ENCODE measurements at places on chromosomes 3 and 15.

GRCh38 chr3:194380326-194380725 is 10.8 kb upstream of the LRRC15 start:
- no peak for DNase-seq

GRCh38 chr15:57559875-57560274 is 31.8 kb upstream of the MYZAP start:
- peak; percentile 25 for DNase-seq

DNA sequence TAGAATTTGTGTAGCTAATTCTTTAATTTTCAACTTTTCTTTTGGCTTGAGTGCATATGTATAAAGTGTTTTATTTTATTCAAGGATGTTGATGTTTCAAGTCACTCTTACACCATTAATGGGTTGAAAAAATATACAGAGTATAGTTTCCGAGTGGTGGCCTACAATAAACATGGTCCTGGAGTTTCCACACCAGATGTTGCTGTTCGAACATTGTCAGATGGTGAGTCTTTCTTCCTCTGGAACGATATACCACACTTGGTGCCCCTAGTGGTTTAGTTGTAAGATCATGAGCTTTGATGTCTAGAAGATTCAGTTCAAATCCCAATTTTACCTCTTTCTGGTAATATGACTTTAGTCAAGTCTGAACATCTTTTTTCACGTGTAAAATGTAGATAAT is 119.3 kb downstream of the HCN4 start:
- no peak for DNase-seq

DNA sequence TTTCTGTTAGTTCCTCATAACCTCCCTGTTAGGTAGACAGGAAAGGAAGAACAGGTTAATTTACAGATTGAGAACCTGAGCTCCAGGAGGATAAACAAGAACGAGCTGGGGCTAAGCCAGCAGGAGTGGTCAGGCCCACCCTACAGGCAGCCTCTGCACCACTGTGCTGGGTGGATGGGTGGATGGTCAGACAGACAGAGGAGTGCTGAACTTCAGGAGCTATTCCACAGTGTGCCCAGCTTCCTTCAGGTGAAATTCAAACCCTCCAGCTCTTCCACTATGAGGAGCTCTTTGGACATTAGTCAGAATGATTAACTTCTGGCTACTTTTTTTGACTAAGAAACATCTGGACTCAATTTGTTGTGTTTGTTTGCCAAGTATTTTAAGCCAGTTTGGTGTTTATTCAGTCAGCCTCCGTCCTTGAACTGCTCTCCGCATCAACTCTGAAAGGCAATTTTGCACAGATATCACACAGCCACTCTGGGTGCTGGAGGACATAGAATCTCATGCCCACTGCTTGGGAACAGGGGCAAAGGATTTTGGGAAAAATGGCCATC is 361.9 kb downstream of the CLSTN2 start:
- DNase-seq: peak; percentile 70

- DNase-seq: peak; percentile 85
Measured at GRCh38 chr15:49235446-49236124, 65.5 kb downstream of the GALK2 start.

GRCh38 chr15:85520650-85521049 is 140.2 kb downstream of the AKAP13 start:
- DNase-seq: no peak

DNA sequence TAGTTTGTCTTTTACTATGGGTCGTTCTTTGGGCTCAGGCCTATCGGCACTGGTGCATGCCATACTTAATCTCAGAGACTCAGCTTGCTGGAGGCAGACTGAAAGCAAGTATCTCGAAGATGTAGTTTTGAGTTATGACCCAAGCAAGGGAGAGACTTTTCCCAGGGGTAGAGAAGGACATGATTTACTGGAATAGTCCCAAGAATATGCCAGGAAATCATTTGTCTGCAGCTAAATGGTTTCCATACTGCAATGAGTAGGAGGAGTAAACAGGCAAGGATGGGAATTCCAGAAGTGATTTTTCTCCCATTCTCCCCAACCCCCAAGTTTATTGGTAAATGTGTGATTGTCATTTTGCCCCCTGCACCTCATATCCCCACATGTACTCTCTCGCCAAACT is 35.4 kb upstream of the LACTB start:
- DNase-seq: peak; percentile 87

DNA sequence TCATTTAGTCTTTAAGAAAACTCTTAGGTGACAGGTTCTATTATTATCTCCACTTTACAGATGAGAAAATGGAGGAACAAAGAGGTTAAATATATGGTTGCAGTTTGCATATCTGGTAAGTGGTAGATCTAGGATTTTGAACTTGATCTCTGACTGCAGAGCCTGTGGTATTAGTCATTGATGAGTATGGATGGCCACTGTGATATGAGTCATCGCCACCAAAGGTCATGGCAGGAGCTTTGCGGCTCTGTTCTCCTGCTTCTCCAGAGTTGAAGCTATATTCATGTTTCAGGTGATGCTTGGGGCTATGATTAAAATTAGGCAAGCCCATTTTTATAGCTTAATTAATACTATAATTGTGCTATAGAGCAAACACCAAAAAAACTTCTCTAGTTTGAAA is 306.2 kb upstream of the DPPA4 start:
- DNase-seq: peak; percentile 8

DNA sequence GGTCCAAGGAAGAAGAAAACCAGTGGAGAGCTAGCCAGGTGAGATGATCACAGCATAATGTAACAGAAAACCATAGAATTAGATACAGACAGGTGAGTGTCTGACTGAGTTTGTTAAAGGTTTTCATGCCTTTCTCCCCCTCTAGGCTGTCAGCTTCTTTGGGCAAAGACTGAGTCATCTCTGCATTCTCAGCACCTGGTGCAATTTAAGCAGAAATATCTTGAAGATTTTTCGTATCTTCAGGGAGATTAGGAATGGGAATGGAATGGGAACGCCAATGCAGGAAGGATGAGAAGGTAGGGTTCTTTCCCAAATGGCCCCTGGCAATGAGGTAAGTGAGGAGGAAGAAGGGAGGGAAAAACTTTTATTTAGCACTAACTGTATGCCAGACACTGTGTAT is 122.0 kb upstream of the SLC7A14 start:
- DNase-seq: no peak

DNA sequence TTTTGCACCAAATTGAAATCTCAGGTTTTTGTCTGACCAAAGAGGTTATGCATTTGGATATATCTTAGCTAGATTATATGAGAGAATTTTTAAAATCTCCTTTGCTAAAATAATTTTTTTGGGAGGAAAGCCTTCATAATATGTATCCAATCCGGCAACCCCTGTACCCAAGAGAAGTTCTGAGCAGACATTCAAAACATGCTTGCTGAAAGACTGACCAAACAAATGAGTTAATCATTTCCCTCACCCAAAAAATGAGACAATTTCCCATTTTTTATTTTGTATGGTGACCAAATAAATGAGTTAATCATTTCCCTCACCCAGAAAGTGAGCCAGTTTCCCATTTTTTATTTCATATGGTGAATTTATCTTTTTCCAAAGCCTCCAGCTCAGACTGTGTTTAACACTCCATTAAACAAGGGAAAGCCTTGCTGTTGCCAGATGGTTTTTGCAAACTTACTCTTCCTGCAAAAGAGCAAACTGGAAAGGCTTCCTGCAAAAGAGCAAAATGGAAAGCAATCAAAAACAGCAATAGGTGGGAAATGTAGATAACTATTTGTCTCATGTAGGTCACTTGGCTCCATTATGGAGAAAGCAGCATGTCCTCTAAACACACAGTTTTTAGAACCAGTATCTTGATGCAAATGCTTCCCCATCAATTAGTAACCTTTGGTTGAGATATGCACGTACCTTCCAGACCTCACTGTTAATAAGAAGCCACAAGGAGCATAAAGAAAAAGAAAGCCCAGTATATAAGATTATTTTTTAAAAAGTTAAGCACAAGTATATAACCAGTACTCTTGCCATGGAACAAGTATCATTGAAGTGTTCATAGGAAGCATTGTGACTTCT is 78.4 kb upstream of the OSTN start:
- no peak for DNase-seq

GRCh38 chr3:23923786-23924185 is 6.9 kb downstream of the RPL15 start:
- peak; percentile 70 for DNase-seq

DNA sequence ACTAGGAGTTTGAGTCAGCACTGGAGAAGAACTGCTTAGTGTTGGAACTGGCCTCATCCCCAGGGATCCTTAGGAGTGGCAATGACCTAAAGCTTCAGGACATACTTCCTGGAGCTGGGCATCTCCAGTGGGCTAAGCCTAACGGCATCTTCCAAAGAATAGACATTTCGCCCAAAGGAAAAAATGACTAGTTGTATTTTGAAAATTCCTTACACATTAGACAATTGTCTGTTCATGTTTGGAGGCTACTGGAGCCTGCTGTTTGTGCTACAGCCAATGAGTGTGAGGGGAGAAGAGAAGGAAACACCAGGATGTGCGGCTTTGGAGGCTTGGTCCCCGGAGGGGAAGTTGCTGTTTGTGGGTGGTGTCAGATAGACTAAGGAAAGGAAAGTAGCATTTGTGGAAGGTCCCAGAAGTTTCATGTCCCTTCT is 77.6 kb downstream of the POLR2M start:
- DNase-seq: peak; percentile 60

DNA sequence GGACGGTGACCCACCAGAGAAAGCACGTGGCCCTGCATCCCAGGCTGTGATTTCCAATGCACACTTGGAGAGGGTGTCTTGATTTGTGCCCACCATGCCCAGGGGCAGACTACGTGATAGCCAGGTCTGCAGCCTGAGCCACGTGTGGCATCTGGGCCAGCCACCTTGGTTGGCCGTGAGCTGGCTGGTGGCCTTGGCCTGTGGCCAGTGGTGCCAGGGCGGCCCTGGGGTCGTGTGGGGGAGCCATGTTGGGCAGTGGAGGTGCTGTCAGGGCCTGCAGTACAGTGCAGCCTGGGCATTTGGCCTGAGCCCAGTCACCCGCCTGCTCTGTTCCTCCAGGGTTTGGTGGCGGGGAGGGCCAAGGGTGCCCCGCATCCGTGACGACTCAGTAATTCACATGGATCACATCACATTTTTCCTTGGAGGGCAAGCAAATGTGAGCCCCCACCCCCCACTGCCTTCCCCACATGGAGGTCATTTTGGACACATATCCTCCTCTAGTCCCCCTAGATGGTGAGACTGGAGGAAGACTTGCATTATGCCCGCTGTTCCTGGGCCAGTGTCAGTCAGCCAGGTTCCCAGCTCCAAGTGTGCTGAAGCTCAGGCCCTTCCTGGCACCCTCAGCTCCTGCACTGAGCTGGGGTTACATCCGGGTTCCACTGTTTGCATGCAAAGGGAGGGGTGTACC is 201.4 kb downstream of the UBE3A start:
- DNase-seq: no peak

- DNase-seq: peak; percentile 70
Measured at GRCh38 chr3:195259154-195259474, 11.8 kb downstream of the XXYLT1 start.

- no peak for DNase-seq
Measured at GRCh38 chr3:169285057-169286033, 378.2 kb downstream of the MECOM start.

DNA sequence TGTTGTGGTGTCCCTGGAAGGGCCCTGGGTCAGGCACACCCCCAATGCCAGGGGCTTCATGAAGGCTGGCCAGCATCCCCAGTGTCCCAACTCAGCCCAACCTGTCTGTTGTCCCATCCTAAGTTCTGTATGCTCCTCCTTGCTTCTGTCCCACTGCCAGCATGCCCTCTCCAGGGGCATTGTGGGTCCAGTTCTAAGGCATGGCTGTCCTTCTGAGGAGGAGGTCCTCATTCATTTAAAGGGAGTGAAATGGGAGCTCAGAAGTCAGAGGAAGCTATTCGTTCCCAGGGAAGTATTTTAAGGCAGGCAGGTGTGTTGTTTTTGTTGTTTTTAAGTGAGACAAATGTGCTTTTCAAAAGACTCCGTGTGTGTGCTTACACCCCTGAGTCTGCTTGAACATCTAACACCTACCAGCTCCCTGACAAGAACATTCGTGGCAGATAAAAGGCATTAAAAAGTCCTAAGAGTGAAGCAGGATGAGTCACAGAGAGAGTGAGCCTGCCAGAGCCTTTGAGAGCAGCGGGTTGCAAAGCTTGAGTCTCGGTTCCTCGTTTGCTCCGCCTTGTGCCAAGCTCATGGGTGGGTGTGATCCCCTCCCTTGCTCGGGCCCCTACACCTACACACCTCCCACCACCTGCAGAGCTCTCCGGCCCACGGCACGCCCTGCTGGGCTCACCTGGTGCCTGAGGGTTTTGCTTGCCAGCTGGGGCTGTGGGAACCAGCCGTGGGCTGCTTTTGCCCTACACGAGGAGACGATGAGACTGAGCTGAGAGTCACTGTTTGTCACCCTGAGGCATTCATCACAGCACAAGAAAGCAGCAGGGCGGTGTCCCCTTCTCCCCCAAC is 183.4 kb upstream of the TOPAZ1 start:
- peak; percentile 48 for DNase-seq

GRCh38 chr15:52161406-52161966 is 29.7 kb downstream of the GNB5 start:
- DNase-seq: no peak

- DNase-seq: no peak
Measured at GRCh38 chr15:55899537-55899936, 93.9 kb downstream of the NEDD4 start.

DNA sequence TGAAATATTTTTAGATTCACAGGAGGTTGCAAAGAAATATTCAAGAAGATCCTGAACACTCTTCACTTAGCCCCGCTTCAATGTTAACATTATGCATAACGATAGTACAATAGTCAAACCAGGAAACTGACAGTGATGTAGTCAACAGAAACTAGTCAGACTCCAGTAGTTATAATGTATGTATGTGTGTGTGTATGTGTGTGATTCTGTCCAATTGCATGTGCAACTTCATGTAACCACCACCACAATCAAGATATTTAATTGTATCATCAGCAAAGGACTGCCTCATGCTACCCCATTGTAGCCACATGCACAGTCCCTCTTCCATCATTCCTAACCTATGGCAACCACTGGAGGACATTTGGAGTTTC is 77.9 kb downstream of the APBA2 start:
- DNase-seq: no peak

GRCh38 chr15:66825731-66826130 is 123.7 kb downstream of the SMAD6 start:
- no peak for DNase-seq

- DNase-seq: peak; percentile 100
Measured at GRCh38 chr3:155854141-155854940, at the start of gene SLC33A1. Gene SLC33A1, minus strand, starts transcription at chr3:155854427. Its CDS starts 430 bp downstream, at chr3:155853997.

GRCh38 chr3:23944861-23945662 is at the start of gene NR1D2:
Gene NR1D2, plus strand, starts transcription at chr3:23945286. Its CDS starts 293 bp downstream, at chr3:23945579.
- DNase-seq: peak; percentile 86

GRCh38 chr3:99534951-99535704 is 103.3 kb upstream of the COL8A1 start:
- peak; percentile 95 for DNase-seq
